ENCODE measurements at places on chromosomes 6 and 20.

DNA sequence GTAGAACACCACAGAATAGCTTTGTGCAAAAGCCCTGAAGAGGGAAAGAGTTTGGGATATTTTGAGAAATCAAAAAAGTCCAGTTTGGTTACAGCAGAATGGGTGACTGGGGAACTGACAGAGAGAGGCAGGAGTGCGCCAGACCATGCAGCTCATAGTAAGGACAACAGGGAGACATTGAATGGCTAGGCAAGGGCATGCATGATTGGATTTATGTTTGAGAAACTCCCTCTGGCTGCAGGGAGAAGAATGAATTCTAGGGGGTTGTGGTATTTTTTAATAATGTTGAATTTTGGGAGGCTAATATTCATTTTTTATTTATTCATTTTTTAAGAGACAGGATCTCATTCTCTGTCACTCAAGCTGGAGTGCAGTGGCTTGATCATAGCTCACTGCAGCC lies 49.9 kb downstream of the TGM2 start:
- DNase-seq: no peak

- peak; percentile 92 for DNase-seq
Measured at GRCh38 chr6:30721198-30722024, 1.3 kb downstream of the TUBB start.

DNA sequence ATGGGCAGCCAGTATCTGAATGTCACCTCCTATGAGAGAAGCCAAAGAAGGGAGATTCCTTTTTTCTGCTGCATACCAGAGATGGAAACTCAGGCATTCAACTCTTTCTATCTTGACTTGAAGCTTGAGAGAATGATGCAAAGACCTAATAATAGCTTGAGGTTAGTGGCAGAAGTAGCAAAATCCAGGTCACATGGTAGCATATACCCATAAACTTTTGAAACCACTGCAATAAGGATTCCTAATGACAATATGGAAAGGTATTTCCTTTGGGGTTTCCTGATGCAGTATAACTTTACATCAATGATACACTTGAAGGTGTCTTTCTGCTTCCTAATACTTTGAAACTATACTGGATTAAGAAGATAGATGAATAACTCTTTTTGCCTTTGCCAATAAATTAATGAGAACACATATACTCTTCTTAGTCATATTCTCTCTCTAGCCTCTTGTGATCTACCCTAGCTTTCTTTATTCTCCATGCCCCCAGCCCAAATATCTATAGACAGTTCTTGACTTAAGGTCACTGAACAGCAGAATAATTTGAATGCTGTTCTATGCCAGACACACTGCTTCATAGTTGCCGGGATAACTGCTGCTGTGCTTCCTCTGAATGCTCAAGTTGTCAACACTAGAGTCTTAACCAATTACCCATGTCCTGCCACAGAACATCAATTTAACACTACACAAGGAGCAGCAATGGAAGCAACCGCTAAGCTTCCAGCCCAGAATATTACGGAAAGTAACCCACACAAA lies 155.5 kb upstream of the SIM1 start:
- no peak for DNase-seq

- no peak for DNase-seq
Measured at GRCh38 chr6:157967486-157967885, 14.2 kb upstream of the SYNJ2 start.

GRCh38 chr6:145026267-145026679 lies 709.0 kb downstream of the EPM2A start:
- no peak for DNase-seq

DNA sequence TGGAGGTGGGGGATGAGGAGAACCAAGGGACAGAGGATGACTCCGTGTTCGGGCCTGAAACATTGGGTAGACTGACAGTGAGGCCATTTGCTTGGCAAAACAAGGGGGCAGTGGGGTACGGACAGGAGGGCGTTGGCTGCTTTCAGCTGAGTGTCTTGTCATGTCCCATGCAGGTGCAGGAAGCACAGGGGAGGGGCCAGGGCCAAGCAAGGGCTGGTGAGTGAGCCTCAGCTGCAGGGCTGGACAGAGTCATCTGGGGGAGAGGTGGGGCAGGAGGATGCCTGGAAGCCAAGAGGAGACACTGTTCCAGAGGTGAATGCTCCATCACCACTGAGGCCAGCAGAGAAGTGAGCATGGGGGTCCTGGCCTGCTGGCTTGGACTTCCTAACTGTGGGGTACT lies 78.4 kb downstream of the ERMARD start:
- no peak for DNase-seq

DNA sequence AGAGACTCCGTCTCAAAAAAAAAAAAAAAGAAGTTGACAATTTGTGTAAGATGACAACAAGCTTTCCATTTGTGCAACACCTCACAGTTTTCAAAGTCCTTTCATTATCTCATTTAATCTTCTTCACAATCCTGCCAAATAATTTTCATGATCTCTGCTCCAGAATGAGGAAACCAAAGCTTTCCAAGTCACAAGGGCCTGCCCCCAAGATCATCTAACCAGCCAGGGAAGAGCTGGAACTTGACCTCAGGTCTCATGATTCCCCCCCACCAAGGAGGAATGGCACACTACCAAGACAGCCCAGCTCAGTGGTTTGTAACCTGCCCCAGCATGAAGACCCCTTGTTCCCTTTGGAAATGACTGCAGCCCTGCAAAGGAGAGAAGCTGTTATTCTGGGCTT lies 74.0 kb upstream of the PIM1 start:
- no peak for DNase-seq

All from GM13976 (cell line).